ENCODE measurements at places on chromosomes 3 and 15.

- no peak for DNase-seq
Observed at GRCh38 chr3:27978440-27978839, 256.3 kb upstream of the EOMES start.

DNA sequence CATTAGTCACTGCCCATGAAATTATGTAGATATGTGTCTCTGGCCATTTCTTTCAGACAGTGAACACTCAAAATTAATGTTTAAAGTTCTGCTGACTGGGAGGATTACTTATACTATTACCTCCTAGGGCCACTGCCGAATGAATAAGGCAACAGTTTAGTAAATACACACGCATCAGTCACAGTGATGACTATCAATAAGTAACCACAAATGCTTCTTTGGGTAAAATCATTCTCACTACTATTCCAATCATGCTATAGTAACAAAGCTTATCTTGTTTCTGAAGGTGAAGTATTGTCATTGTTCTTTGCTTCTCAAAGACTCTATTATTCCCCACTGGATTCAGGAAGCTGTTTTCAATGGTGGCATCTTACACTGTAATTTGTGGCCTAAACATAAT is 478.8 kb downstream of the EPHA3 start:
- no peak for DNase-seq

GRCh38 chr3:55688154-55688553 is 201.0 kb upstream of the WNT5A start:
- peak; percentile 67 for DNase-seq

DNA sequence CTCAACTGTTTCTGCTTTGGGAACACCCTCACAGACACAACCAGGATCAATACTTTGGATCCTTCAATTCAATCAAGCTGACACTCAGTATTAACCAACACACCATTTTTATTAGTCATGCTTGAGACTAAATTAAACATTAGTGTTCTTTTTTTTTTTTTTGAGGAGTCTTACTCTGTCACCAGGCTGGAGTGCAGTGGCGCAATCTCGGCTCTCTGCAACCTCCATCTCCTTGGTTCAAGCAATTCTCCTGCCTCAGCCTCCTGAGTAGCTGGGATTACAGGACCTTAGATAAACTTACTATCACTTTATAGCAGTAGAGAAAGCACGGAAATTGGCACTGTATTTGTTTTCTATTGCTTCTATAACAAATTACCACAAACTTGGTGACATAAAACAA is 2.0 kb upstream of the RAB11A start:
- no peak for DNase-seq

DNA sequence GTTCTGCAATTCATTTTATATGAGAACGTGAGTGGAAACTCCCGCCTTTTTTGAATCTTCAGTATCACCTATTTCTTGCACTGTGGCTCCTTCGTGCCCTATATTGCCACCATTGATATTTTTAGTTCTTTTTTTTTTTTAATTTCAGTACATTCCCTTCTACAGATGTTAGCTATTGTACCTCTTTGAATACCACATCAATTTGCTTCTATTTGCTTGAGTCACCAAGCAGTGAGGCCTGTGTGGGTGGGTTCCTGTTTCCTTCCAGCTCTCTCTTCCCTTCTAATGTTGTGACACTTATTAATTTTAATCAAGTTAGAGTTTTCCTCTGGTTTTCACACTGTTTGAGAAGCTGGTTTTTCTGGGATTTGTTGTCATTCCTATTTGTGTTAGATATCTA is 8.7 kb downstream of the HACD2 start:
- no peak for DNase-seq

GRCh38 chr15:63880744-63881143 is 47.0 kb upstream of the HERC1 start:
- no peak for DNase-seq

DNA sequence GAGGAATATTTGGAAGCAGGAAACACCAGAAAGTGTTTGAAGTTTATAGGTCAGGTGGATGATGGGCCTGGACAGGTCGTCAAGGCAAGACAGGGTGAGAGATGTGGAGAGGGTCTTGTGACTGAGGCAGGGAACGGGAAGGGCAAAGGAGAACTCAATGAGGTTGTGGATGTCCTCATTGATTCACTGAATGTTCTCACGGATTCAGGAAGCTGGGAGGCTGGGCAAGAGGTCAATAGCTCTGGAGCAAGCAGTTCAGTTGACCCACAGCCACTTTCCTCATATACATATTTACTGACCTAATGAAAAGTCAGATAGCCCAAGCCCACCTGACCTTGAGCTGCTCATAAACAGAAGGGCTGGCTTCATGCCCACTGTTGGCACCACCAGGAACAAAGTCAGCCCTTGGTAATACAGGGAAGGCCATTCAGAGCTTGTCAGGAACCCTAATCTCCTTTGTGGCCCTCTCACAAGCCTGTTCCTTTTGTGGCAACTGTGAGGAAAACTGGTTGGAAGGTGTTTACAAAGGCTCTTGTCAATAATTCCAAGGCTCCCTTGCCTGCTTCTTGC is 31.6 kb downstream of the ARRDC4 start:
- no peak for DNase-seq

DNA sequence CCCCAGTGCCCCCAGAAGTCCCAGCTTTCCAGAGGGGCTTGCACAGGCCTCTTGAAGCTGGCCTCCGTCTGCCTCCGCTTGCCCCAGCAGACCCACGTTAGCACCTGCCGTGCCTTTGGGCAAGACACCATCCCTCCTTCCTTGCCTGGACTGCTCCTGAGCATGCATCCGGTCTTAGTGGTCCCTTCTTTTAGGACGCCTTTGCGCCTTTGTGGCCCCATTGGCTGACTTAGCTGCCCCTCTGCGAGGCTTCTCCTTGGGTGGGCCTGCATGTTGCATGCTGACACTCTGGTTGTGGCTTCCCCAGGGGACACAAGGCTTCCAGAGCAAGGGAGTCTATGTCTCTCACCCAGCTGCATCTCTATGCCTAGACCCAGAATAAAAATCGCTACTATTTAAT is 56.6 kb downstream of the RHCG start:
- no peak for DNase-seq

DNA sequence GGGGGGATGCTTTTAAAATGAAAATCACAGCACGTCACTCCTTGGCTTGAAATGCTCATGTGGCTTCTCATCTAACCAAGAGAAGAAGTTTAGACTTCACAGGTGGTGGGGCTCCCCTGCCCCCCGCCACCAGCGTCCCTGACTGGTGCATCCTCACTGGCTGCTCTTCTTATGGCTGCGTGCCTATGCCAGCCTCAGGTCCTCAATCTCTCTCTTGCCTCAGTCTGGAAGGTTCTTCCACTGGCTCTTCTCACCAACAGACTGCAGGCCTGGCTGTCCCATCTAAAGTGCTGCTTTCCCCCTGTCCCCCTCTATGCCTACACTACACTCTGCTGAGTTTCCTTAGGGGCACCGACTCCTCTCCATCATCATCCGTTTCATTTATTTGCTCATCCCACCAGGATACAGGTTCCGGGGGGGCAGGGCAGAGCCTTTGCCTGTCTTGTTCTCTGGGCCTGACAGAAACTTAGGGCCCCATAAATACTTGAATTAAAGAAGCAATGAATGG is 20.6 kb downstream of the ABTB1 start:
- no peak for DNase-seq

DNA sequence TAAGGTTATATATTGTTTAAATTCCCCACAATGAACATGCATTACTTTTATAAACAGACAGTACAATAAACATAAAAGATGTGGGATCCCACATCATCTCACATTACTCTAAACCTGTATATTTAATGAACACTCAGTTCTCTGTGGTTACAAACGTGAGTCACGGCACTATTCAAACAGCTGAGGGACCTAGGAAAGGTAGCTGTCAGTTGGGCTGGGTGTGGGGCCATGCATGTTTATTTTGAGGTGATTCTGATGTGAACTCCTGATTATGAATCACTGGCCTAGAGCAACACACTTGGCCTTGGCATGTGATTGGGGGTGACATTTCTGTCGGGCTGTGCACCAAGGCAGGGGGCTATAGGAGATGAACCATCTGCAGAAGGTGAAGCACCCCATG is 147.6 kb upstream of the HACD2 start:
- no peak for DNase-seq

GRCh38 chr3:107899990-107900651 is 190.7 kb downstream of the CD47 start:
- DNase-seq = no peak

GRCh38 chr15:88185584-88185983 is 71.0 kb downstream of the NTRK3 start:
- DNase-seq = no peak

GRCh38 chr3:127684871-127685707 is 12.3 kb downstream of the ABTB1 start:
- DNase-seq = no peak

DNA sequence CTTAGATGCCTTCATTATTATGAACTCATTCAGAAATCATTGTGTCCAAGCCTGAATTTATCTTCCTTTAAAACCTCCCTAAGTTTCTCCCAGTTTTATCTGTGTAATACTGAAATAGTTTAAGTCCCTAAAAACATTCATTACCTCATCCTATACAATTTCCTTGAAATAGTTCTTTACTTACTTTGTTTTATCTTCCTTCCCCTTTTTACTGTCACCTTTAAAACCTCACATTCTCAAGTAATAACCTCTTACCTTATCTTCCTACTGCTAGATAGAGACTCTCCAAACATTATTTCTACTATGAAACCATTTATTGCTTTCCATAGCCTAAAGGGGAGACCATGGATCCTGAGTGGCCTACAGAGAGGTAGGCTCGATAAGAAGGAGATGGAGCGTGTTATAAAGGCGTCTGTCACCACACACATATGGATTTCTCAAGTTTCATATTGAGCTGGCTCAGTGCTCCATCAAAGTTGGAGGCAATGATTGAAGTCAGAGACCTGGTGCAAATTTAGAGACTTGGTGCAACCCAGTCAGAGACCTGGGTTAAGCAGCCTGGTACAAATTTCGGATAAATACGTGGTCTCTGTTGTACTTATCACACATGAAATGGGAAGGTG is 140.4 kb downstream of the NFKBIZ start:
- no peak for DNase-seq

DNA sequence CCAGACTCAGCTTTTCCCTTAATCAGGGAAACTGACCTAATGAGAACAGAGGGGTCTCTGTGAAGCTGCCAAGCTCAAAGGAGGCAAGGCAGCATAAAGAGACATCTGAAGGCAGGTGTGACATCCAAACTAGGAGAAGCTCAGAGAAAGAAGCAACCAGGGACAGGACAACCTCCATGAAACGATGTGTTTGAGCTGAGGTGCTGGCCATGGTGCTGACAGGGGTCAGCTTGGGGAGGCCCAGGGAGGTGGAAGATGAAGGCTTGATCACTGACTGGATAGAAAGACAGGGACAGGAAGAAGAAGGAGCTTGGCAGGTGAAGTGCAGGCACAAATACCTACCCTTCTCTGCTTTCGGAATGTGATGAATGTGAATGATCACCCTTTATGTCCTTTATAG is 179.5 kb upstream of the NSMCE3 start:
- no peak for DNase-seq

GRCh38 chr3:166283840-166284239 is 446.6 kb upstream of the BCHE start:
- DNase-seq = no peak

- no peak for DNase-seq
Observed at GRCh38 chr3:173780067-173780466, 382.5 kb downstream of the NLGN1 start.

DNA sequence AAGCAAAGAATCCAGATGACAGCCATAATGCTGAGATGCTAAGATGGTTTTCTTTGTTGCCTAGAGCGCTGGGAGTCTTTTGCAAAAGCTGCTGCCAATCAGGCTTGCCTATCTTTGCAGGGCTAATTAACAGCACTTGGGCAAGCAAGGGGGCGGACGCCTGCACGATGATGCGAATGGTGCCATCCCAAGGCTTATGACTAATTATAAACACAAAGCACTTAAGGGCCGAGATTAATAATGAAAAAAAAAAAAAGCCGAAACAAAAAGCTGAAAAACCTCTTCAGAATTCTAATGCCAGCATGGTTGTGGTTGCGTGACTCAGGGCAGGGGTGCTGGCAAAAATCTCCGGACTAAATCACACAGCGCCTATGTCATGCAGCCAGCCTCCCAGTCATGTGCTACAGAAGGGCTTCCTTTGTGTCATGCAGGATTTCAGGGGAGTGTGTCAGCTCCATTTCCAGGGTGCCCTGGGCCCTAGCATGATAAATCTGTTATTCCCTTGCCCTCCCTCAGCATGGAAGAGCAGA is 185.0 kb upstream of the ANKRD28 start:
- no peak for DNase-seq

- DNase-seq = no peak
Observed at GRCh38 chr3:45109771-45110508, 36.2 kb downstream of the CDCP1 start.

DNA sequence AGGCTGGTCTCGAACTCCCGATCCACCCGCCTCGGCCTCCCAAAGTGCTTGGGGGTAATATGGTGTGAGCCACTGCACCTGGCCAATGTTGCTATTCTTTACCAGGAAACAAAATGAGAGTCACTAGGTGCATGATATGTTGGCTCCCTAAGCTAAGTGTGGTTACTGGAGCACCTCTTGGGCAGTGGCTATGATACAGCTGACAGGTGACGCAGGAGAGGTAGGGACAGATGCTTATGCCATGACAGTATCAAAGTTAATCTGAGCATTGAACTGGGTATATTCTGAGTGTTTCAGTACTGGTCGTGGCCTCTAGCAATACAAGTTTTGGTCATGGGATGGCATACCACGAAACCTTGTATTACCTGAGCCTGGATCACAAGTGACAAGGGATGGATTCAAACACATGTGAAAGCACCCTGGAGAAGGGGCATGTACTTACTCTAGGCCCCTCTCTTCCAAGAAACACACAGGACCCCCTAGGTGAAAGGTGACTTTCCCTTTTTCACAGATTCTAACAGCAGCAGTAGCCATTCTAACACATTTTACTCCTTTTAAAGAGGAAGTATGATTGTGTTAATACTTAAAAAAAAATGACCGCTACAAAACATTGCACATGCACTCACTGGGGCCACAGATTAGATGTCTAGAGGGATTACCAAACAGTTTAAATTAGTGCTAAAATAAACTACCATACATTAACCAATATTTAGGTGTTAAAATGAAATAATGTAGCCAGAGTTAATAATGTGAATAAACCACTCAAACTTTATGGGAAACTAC is 467.3 kb downstream of the SHQ1 start:
- DNase-seq = no peak

- no peak for DNase-seq
Observed at GRCh38 chr15:55240125-55240760, 43.5 kb upstream of the RSL24D1 start.

DNA sequence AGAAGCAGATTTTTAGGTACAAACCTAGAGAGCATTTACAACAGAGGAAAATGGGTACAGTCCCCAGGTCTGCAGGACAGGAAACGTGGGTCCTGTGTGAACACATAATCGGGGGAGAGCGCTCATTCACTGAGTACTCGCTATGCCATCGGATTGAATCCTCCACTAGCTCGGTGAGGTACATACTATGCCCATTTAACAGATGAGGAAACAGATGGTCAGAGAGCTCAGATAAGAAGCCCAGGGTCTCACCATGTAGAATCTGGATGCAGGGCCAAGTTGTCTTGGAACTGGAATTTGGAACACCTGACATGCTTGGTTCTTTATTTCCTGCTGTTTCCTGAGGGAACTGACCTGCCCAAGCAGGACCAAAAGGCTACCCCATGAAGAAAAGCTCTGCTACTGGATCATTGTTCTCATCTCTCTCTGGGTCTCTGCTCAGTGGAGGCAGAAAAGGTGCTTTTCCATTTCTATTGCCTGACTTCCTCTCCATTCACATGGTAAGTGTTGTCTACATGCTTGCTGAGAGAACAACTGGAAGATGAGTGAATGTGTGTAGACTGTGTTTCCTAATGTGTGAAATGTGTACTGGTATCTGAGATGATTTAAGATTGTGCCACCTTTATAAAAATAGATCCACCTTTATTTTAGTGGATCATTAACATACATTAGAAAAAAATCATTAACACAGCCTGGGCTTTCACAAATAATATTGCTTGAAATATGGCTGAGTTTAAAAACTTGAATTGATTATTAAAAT is 89.1 kb downstream of the TGFBR2 start:
- no peak for DNase-seq
